Activated T-cell treated with anti-CD3 and anti-CD28 coated beads for 48 hours (primary cell): ENCODE measurements at places on chromosomes 1 and 21.

DNA sequence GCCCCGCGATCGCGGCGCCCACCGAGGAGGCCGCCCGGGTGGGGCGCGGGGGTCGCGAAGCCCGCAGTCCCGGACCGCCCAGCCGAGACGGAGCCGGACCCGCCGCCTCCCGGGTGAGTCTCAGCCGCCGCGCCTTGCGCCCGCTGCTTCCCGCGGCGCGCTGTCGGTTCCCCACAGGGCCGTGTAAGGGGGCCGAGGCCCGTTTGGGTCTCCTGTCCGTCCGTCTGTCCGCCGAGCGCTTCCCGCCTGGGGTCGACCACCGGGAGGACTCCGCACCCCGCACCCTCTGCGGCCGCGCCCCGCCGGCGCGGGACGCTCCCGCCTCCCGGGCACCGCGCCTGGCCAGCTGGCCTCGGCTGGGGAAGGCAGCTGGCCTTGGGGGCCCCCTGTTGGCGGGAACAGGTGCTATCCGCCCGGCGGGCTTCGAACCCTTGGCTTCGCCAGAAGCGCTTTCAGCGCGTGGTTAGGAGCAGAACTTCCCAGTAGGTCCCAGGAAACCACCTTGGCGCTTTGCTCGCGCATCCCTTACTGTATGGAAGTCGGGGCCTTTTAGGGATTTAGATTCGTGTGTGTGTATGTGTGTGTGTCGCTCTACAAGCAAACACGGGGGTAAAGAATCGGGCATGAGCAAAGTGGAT lies 414 bp downstream of the TMEM51 start:
- DNase-seq: peak; percentile 46

DNA sequence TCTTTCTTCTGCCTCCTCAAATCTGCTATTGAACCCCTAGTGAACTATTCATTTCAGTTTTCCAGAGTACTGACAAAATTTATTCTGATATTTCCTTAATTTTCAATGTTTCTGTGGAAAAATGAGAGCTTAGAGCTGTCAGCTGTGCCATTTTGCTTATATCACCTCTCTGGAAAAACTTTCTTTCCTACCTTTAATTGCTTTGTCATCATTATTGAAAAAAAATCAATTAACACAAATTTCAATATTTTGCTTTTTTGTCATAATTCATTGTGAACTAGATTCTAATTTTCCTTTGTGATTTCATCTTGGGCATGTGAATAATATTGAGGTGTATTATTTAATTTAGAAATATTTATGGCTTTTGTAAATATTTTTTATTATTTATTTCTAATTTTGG lies 126.5 kb downstream of the C1orf94 start:
- no peak for DNase-seq

DNA sequence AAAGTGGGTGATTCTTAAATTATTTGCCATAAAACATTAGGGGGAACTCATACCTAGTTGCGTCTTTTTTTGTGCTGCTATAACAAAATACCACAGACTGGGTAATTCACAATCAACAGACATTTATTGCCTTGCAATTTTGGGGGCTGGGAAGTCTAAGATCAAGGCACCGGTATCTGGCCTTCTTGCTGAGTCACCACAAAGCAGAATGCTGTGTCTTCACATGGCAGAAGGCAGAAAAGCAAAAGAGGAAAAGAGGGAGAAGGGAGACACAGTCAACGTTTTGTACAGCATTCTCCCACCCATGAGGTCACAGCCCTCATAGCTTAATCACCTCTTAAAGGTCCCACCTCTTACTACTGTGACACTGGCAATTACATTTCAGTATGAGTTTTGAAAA lies 291.0 kb downstream of the CHRM3 start:
- DNase-seq: no peak

- peak; percentile 47 for DNase-seq
Measured at GRCh38 chr1:202158810-202159533, 1.4 kb downstream of the PTPN7 start.

DNA sequence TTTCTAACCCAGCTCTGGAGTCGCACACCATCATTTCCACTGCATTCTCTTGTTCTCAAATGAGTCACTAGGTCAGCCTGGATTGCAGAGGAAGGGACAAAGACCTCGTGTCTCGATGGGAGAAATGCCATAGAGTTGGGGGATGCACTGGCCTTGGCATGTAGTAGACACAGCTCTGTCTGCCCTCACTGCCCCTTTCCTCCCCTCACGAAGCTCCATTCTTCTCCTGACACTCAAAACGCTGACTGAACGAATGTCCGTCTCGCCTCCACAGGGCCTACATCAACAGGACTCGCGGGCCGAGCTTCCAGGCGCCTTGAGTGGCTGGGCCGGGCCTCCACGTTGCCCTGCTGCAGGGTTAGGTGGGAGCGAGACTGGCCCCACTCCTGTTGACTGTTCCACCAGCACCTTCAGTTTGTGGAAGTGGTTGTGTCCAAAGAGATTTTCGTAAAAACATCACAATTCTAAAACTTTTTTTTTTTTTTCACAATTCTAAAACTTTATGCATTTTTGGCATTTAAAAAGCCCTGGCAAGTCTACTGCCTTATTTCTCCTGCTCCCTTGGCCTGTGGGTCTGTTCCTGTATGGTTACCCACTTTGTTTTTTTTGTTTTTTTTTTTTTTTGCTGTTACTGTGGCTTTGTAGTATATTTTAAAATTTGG lies 18.8 kb downstream of the PKNOX1 start:
- no peak for DNase-seq

GRCh38 chr1:182957902-182958395 lies 5.0 kb upstream of the SHCBP1L start:
- no peak for DNase-seq

GRCh38 chr1:115469703-115470476 lies 131.8 kb upstream of the NGF start:
- DNase-seq: peak; percentile 17

- no peak for DNase-seq
Measured at GRCh38 chr1:232382671-232383070, 247.3 kb downstream of the SIPA1L2 start.

GRCh38 chr1:226309398-226310244 lies 657 bp upstream of the LIN9 start:
- DNase-seq: no peak

GRCh38 chr1:226401355-226402303 lies 6.3 kb downstream of the PARP1 start:
- no peak for DNase-seq

DNA sequence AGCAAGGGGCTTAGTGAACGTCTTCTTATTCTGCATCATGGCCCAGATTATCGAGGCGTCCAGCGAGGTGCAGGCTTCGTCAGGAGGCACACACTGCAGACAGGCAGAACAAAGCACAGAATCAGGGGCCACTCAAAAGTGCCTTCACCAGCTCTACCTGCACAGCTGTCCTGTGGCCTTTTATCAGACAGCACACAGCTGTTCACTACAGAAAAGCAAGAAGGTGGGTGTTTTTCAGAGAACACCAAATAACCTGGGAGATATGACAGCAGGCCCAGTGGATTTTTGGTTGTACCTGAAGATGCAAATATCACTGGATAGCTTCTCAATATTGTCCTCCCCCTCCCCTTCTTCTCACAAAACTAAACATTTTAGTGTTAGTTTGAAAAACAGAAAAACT lies 177.3 kb downstream of the TGFBR3 start:
- no peak for DNase-seq

DNA sequence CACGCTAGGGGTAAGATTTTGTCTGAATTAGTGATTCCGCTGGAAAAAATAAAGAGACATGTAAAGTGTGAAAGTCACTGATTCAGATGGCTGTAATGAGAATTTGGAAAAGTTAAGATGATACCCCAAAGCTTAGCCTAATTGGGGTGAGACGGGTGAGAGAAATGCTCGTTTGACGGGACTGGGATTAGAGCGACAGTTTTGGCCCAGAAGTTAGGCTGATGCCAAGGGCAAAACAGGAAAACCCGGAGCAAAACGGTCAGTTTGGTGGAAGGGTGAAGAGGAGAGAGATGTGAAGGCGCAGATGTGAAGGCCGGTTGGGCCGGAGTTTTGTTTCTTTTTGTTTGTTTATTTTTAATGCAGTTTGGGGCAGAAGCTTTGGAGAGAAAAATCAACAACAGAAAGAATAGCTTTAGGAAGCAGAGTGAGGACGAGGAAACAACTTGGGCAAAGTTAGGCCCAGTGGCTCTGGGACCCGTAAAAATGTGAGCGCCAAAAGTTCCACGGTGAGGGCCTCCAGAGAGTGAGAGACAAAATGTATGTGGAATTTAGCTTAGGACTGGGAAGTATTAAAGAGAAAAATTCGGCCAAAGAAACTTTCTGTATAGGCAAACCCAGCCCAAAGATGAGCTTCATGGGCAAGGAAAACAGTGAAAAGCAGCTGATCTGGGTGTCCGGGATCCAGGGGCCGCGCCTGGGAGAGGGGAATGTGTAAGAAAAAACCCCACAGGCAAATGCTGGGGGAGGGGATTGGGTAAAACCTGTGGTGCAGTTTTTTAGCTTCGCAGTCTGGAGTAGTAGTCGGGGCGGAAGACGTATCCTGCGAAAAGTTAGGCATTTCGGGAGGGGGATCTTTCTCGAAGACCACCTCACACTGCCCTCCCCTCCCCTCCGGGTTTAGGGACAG lies 1.2 kb downstream of the DMRTA2 start:
- no peak for DNase-seq

GRCh38 chr1:17018849-17019248 lies 7.1 kb upstream of the ATP13A2 start:
- DNase-seq: no peak

DNA sequence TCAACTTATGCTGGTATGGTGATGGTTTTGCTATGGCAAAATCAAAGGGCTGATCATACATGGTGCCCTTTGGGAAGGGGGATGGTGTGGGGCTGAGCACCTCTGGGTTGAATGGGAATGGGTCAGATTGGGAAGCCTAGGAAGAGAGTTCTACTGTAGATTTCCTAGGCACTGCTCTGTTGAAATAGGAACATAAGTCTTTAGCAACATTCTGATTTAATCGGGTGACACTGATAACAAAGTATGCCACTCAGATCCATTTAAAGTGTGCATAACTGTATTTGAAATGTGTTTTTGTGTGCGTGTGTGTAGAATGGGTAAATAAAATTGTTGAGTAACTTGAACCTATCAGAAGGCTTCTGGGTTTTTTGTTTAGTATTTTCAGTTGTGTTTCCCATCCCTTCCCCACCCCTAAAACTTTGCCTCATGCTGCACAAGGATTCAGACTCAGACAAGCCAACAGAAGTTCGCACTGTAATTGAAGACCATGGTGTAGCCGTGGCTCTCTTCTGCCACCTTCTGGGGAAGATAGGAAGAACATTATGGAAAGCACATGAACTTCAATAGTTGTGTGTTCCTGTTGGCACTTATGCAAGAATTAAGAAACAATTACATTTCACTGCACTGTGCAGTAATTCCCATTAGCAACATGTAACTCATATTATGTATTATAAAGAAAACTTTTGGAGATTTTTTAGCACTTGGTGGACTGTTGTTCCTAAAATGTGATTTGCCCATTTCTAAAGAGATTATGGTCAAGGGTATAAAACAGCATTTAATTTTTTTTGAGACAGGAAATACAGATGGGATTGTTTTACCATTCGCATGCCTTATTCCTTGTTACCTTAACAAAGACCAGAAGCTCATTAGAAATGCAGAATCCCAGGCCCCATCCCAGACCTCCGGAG lies 10.9 kb upstream of the C4BPB start:
- peak; percentile 21 for DNase-seq

DNA sequence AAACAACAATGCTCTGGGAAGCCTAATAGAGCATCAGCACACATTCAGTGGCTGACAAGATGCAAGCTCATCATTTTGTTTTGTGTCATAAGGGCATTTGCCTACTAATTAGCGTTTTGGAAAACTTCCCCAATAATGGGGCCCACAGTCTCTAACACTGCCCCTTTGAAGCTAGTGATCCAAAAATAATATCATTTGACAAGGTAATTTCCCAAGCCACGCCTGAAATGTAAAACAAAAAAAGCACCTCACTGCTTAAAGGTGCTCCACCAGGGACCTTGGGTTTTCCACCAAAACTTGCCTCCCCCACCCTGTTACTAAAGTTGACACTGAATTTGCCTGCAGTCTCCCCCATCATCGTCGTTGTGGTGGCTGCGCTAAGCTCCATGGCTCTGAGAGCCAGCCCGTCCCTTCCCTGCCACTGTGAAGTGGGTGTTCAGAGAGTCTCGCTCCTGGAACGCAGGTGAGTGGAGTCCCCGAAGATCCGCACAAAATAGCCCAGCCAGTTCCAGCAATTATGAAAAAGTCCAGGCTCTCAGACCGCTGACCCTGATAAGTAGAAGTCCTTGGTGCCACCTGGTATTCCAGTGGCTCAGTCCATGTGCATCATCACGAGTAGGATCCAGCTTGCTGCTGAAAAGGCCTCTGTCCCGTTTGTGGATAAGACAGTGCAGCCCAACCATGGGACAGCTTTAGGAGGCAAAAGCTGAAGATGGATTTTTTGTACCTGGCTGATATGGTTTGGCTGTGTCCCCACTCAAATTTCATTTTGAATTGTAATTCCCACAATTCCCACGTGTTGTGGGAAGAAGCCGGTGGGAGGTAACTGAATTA lies 52.2 kb downstream of the RAB3GAP2 start:
- DNase-seq: no peak

- DNase-seq: no peak
Measured at GRCh38 chr1:145977486-145978470, 13.3 kb downstream of the POLR3GL start.

DNA sequence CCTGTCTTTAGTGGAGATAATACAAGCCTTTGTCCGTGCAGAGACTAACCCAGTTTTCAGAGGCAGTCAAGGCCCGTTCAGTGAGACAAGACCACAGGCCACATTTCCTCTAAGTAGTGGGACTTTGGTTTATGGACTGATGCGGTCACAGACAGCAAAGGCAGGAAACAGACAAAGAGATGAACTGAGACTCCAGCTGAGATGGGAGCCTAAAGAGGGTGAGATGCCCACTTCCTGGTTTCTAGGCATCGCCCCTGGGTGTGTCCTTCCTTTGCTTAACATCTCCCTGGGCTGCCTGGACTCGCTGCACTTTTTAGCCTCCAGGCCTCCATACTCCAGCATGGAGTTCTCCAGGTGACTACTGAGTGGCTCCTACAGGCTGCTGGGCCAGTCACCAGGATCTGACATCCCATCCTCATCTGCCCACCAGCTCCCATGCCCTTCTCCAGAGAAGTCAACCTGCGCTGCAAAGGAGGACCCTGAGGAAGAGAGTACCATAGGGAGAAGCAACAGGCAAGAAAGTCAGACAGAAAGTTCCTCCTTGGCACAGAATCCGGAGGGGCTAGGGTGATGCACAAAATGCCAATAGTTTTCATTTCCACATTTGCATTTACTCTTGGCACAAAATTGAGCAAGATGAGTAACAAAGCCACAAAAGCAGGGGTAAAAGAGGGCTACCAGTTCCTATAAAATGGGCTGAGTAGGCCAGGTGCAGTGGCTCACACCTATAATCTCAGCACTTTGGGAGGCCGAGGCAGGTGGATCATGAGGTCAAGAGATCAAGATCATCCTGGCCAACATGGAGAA lies 15.1 kb downstream of the THEMIS2 start:
- DNase-seq: no peak

- no peak for DNase-seq
Measured at GRCh38 chr1:93769777-93770176, 88.1 kb upstream of the BCAR3 start.

- no peak for DNase-seq
Measured at GRCh38 chr1:105337420-105337819, 1587.7 kb downstream of the AMY1C start.

- DNase-seq: no peak
Measured at GRCh38 chr1:209667708-209668107, 7.5 kb upstream of the G0S2 start.

GRCh38 chr1:35557118-35557610 lies at the start of gene KIAA0319L:
Gene KIAA0319L (minus strand): TSS chr1:35557403. CDS start chr1:35554491, 2,912 bp downstream.
- no peak for DNase-seq
